ENCODE measurements at places on chromosomes 2 and 18.

GRCh38 chr2:47016172-47016913, 100.7 kb upstream of the MCFD2 start:
- no peak for DNase-seq

GRCh38 chr2:117679952-117680351, 134.5 kb upstream of the DDX18 start:
- no peak for DNase-seq

DNA sequence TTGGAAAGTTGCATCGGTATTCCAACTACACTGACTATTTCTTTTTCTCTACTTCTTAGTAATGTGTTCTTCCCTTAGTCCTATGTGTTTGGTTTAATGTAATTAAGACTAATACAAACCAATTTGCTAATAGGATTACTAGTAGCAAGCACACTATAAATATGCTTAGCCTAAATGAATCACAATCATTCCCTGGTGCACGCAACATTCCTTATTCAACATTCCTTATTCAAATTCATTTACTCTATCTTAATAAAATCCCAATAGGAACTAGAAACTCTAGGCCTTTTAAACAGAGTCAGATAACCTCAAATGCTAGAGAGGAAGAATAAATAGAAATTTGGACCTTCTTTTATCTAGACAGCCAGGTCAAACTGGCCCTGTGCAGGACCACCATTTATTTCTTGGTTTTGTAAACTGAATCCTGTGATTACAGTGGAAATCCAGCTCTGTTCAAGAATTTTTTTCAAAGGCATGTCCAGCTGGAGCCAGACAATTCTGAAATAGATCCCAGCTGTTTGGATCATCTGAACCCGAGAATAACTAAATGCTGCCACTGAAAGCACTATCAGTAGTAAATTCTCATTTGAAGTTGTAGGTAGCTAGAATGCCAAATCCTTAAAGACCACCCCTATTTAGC, 103.1 kb downstream of the PPP1R1C start:
- DNase-seq, result no peak

GRCh38 chr18:74963820-74964446, 245.0 kb downstream of the PTGR3 start:
- DNase-seq, result no peak

GRCh38 chr2:182824767-182825158, 41.7 kb downstream of the FRZB start:
- no peak for DNase-seq

DNA sequence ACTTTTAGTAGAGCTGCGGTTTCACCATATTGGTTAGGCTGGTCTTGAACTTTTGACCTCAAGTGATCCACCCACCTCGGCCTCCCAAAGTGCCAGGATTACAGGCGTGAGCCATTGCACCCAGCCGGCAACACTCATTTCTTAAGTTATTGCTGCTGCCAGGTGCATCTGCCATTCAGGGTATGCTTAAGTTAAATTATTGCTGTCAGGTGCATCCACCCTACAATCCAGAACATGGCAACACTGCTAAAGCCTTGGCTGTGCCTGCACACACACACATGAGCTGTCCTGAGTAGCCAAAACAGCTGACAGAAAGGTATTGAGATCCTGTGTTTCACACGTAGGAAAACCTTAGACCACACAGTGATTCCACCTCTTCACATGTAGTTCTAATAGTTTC, 148.2 kb downstream of the FAM161A start:
- DNase-seq, result no peak

DNA sequence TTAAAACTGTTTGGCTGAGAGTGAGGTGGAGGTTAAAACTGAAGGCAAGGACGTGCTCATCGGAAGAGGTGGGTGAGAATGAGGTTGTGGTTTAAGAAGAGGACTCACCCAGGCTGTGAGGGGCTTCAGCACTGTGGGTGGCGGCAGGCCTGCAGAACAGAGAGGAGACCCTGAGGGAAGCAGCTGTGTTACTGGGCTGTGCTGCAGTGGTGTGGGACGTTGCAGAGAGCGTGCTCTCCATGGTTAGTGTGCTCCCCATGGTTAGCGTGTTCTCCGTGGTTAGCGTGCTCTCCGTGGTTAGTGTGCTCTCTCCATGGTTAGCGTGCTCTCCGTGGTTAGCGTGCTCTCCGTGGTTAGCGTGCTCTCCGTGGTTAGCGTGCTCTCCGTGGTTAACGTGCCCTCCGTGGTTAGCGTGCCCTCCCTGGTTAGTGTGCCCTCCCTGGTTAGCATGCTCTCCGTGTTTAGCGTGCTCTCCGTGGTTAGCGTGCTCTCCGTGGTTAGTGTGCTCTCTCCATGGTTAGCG, 68.5 kb upstream of the NFATC1 start:
- DNase-seq, result no peak
